Peyer's patch (tissue), 4 donors: ENCODE measurements at places on chromosomes 2 and 18.
A peak's percentile ranks its signal among the peaks of the same experiment; 100 is the strongest.

GRCh38 chr2:11746376-11746806 lies at the start of gene LPIN1:
LPIN1 (plus strand) TSS chr2:11746632; CDS start chr2:11765542, 18,910 bp downstream.
- DNase-seq: peak; percentile 95

DNA sequence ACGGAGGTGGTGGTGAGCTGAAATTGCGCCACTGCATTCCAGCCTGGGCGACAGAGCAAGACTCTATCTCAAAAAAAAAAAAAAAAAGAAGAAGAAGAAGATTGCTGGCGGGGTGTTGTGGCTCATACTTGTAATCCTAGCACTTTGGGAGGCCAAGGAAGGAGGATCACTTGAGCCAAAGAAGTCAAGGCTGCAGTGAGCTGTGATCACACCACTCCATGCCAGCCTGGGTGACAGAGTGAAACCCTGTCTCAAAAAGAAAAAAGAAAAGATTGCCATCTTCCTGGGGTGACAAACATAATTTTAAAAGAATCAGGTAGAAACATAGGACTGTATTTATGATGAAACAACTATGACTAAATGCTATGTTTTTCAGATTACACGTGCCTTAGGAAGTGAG lies 55.1 kb upstream of the EML4 start:
- DNase-seq: no peak

DNA sequence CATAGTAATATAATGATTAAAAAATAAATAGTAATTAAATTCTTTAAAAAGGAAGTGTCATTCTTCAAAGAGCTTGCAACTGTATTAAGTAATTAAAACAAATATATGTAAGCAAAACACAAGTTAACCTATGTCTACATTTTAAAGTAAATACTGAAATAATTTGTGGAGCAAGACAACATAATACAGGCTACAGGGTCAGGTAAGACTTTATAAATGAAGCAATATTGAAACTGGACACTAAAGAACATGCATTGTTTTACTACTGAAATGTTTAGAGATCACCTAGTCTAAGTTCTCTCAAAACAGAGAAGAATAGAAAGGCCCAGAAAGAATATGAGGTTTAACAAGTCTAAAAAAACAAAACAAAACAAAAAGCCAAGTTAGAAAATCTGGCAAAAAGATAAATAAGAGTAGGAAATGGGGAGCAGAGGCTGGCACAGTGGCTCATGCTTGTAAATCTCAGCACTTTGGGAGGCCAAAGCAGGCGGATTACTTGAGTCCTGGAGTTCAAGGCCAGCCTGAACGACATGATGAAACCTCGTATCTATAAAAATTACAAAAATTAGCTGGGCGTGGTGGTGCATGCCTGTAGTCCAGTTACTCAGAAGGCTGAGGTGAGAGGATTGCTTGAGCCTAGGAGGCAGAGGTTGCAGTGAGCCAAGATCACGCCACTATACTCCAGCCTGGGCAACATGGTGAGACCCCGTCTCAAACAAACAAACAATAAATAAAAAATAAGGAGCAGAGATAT lies 34.4 kb downstream of the VPS54 start:
- no peak for DNase-seq

DNA sequence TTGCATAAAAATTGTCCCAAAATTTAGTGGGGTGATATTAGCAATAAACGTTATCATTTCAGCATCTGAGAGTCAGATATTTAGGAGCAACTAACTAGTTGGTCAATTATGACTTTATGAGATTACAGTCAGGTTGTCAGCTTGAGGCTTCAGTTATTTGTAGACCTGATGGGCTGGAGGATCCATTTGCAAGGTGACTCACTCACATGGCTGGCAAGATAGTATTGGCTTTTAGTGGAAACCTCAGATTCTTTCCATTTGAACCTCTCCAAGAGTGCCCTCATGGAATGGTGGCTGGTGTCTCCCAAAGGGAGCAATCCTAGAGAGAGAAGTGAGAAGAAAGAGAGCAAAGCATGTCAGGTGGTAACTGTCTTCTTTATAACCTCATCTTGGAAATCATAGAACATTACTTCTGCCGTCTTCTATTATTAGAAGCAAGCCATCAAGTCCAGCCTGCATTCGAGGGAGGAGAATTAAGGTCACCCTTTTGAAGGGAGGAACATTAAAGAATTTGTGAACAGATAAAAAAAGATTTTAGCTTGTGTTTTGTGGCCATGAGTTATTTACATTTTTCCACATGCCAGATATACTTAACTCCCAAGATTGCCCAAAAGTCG lies 92.5 kb downstream of the HAUS1 start:
- no peak for DNase-seq

DNA sequence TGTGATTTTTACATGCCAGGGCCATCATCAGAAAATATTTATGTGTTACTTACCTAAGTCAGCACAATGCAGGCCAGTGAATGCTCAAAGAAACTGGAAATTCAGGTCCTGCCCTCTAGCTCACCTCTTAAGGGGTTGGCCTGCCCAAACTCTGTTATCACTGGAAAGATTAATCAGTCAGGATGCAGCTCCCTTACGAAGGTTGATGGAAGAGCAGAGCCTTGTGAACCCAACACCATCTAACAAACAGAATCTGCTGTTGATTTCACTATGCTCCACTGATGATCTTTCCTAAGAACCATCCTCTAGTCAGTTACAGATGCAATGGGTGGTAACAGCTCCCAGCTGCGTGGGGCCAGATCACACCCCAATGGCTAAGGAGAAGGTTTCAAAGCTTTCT lies 38.2 kb downstream of the SOX11 start:
- DNase-seq: no peak

GRCh38 chr2:20516646-20517341 lies 69.9 kb downstream of the RHOB start:
- no peak for DNase-seq

- DNase-seq: no peak
Measured at GRCh38 chr2:62222674-62223073, 26.8 kb downstream of the B3GNT2 start.

DNA sequence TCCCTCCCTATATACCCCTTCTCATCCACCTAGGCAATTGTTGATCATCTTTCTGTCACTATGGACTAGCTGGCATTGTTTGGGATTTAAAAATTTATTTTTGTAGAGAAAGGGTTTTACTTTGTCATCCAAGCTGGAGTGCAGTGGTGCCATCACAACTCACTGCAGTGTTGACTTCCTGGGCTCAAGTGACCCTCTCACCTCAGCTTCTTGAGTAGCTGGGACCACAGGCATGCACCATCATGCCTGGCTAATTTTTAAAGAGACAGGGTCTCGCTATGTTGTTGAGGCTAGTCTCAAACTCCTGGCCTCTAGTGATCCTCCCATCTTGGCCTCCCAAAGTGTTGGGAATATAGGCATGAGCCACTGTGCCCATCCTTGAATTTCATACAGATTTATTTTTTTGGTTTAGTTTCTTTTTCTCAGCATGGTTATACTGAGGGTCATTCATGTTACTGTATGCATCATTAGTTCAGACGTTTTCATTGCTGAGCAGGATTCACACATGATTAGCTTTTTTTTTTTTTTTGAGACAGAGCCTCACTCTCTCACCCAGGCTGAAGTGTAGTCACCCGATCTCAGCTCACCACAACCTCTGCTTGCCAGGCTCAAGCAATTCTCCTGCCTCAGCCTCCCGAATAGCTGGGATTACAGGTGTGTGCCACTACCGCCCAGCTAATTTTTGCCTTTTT lies 8.6 kb upstream of the PCARE start:
- no peak for DNase-seq

DNA sequence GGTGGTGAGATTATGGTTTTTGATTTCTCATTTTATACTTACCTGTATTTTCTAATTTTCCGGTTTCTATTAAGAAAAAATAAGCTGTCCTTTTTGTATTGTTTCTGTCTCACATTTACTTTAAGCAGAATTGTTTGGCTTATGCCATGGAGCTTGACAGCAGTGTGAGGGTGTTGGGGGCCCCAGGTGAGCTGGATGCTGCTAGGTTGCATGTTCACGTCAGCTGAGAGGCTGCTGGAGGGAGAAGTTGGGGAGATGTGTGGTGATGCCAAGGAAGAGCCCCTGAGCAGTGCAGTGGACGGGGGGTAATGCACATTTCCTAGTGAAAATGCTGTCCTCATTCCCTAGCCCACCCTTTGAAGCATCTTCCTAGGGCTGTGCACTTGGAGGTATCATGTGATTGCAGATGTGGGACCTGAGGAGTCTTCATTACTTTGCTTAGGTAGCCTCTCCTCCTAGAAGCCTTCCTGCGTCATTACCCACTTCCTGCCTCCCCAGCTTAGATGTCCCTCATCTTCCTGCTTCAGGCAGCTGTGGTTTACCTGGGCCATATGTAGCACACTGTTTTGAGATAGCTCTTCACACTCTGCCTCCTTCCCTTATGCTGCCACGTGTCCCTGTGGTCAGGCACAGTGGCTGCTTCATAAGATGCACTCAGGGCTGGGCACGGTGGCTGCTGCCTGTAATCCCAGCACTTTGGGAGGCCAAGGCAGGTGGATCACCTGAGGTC lies 16.2 kb downstream of the ATG16L1 start:
- peak; percentile 96 for DNase-seq

DNA sequence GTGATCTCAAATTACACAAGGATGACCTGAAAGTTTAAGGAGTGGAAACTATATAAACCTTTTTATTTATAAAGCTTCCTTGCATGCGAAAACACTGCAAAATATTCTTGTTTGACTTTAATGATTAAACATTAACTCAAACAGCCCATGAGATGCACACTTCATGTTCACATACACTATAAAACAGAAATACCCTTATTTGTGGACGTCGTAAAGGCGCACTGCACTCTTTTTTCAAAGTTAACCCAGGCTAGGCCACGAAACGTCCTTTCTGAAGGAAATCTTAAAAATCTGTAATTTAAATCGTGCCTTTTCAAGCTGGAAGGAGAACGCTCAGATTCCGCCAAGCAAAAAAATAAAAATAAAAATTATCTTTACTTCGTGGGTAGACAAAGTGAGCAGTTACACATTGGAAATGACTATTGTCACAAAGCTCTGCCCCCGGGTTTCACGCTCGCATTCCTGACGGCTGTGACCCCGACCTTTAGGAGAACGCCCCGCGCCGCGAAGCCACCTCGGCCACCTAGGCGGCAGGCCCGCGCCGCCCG lies 728 bp downstream of the FAM168B start:
- no peak for DNase-seq

GRCh38 chr2:2540406-2540805 lies 209.3 kb upstream of the MYT1L start:
- no peak for DNase-seq

- no peak for DNase-seq
Measured at GRCh38 chr2:224711381-224711780, 4.8 kb downstream of the CCDC195 start.

GRCh38 chr2:37857575-37858399 lies 67.3 kb upstream of the RMDN2 start:
- DNase-seq: no peak
